ENCODE measurements at places on chromosomes 3 and 15. TPM values are rescaled to one million over a fixed set of nuclear protein-coding genes. Genes with fewer than 3 reads are reported as not detected.

Gene FBLN2
- total RNA-seq: 25.2 TPM

Gene POLQ
- 1.1 TPM for total RNA-seq

Gene SLC12A1
- 0.13 TPM for total RNA-seq

Gene NAA80
- 14.3 TPM for total RNA-seq

Gene TTC21A
- 2.1 TPM for total RNA-seq

Gene ZNF501
- 4.7 TPM for total RNA-seq

Gene SENP8
- total RNA-seq: 2.3 TPM

Gene GP5
- total RNA-seq: 0.24 TPM
